ENCODE measurements at places on chromosomes 7 and 10.

- no peak for DNase-seq
These were observed 7.0 kb upstream of the PPP1R35 start for GRCh38 chr7:100443096-100443840.

DNA sequence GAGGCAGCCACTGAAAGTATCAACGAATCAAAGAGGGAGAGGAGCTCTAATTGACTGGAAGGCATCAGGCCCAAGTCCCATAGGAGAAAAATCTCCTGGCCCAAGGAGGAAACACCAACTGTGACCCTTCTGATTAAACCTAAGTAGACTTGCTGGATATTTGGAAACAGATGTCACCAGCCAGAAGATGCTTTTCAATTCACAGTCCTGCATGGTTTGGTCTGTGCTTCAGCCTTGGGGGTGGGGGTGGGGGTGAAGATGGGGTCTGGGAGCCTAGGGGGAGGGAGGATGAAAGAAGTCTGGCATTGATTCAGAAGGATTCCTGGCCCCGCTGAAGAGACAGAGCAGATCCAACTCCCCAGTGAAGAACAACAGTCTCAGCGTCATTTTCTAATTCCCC, 623.7 kb downstream of the PARD3 start:
- DNase-seq, result no peak

GRCh38 chr10:11106621-11107374, 89.1 kb downstream of the CELF2 start:
- DNase-seq, result no peak

DNA sequence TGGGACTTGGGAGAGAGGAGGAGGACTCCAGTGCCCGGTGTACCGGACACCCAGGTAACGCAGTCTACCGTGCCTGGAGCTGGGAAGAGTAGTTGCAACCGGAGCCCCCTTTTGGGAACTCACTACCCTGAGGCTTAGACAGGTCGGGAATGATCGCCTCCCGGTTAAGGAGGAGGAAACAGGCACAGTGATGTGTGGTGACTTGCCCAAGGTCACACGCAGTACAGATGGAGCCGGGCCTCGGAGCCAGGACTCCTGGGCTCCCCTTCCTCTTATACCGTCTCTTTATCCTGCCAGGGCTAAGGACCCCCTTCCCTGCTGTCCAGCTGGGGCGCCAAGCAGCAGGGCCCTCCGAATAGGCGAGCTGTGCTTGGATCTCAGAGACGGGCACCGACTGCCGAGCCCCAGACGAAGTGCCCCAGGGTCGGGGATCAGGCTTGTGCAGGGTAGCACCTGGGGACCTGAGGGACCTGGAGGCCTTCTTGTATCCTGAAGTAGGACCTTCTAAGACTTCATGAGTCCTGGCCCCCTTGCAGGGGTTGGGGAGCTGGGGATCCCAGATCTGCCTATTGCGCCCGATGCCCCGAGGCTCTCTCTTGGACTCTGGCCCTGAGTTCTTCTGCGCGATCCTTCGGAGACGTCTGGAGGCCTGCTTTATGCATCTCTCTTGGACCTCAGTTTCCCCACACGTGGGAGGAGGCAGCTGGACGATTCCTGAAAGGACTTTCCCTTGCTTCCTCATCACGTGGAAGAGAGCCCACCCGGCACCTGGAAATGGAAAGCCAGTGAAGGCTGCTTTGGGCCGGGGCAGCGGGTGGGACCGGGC, 767 bp upstream of the CYP26A1 start:
- DNase-seq, result no peak

DNA sequence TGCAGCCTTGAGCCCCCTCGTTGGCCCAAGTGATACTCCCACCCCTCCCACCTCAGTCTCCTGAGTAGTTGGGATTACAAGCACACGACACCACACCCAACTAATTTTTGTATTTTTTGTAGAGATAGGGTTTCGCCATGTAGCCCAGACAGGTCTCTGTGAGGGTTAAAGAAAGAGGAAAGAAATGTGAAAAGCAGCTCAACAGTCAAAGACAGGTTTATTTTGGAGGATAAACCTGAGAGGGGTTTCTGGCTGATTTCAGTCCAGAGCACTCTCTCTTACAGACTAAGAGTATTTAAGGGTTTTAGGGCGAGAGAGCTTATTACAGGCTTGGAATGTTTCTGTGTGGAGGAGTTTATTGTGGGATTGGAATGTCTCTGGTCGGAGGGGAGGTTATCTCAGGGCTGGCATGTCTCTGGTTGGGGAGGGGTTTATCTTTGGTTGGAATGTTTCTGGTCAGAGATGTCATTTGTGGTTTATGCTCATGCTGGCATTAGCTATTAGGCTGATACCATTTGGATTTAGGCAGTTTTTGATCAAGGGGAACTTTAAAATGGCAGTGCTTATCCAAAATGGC, 26.1 kb upstream of the SNX10 start:
- DNase-seq, result no peak

DNA sequence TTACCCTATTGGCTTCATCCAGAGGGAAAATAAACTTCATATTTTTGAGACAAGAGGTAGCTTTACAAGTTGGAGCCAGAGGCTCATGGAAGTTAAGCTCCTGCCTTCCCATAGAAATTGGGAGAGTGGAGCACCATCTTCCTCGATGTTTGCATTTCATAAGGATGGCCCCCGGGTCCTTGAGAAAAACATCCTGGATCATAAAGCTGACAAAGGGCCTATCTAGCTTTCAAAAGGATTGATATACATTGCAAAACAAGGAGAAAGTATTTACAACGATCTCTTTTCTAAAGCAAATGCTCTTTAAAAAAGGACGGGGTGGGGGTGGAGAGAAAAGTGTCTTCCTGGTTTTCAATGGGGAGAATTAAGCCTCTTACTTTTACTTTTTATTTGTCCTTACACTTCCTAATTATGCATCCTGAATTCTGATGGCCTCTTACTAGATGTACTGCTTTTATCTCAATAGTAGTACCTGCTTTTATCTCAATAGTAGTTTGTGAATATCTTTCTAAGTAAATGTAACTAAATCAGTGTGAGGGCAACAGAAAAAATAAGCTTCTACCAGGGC, 65.6 kb downstream of the PTPRZ1 start:
- no peak for DNase-seq

DNA sequence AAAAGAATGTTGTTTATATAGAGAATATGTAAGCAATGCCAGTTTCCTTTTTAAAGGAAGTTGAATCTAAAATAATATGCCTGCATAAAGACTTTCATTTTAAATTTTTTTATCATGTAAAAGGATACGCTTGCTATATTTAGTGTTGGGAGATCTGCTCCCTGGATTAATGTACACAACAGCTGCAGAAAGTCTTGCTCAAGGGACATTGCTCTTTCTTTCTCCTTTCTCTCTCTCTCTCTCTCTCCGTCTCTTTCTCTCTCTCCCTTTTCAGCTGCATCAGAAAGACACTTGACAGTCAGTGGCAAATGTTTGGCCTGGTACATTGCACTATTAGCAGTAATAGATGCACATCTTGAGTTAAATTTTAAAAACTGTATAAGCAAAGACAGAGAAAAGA, 739 bp downstream of the MYPN start:
- DNase-seq, result peak; percentile 51

DNA sequence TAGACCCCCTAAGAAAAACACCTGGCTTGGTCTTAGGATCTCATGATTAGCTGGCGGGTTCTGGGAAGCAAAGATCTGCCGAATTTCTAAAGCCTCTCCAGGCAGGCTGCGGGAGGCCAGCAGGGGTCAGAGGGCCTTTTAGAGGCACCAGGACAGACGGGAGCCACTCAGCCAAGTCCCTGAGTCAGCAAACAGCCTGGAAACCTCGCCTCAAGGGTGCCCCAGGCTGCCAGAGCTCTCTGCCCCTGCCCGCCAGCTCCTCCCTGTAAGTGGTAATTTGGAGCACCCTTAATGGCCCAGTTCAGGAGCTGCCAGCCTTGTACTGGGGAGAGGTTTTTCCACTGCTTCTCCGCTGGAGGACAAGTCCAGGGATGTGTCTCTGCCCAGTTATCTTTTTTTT, 88.7 kb downstream of the HIP1 start:
- DNase-seq, result no peak

- DNase-seq, result no peak
These were observed 123.6 kb downstream of the UBE2H start for GRCh38 chr7:129828989-129829736.

DNA sequence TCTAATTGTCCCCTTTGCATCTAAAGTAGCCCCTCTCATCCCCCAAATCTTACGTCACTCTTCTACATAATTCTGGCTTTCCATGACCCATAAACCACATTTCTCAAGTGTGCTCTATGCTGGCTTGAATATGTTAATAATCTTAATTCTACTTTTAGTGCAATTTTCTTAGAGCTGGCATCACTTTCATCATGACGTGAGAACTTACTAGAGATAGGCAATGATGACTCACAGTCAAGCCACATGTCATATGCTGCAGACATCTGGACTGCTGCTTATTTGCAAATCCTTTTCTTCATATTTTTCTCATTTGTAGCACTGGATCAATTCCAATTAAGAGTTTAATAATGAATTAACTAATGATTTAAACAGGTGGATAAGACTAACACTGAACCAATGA, 260.7 kb upstream of the PRKCQ start:
- peak; percentile 4 for DNase-seq

All from skeletal muscle cell (primary cell).